NAMALWA (cell line): ENCODE measurements at places on chromosomes 1 and 21.

GRCh38 chr1:153520818-153521476 lies 14.8 kb downstream of the S100A6 start:
- DNase-seq = no peak

GRCh38 chr1:31432592-31433395 lies 19.8 kb downstream of the SERINC2 start:
- no peak for DNase-seq

GRCh38 chr1:232302376-232303221 lies 327.3 kb downstream of the SIPA1L2 start:
- no peak for DNase-seq

DNA sequence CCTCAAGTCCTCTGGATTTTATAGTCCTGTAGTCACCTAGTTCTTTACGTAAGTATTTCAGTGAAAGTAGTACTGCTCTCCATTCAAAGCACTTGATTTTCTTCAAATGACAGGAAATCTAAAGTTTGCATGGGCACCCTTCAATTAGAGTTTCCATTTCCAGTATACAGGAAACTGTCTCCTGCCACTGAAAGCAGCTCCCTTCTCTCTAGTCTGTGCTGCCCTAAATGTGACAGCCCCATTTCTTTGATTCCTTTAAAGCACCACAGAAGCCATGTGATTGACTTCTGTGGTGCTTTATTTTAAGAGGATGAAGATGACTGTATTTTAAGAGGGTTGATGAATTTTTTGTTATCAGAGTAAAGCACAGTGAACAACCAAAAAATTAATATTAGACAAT lies 226.1 kb downstream of the DNAH14 start:
- no peak for DNase-seq

DNA sequence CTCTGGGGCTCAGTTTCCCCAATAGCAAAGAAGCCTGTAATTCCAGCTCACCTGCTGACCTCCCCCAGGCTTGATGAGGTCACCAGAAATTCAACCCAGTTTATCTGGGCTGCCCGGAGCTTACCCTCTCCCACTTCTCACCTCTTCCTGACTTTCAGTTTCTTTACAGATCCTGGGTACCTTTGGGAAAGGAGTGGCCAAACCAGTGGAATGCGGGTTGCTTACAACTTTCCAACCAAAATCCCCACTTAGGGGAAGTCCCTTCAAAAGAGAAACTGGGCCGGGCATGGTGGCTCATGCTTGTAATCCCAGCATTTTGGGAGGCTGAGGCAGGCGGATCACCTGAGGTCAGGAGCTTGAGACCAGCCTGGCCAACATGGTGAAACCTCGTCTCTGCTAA lies 5.9 kb upstream of the MARCKSL1 start:
- DNase-seq = no peak

GRCh38 chr21:29091033-29091432 lies 17.6 kb upstream of the CCT8 start:
- DNase-seq = no peak

DNA sequence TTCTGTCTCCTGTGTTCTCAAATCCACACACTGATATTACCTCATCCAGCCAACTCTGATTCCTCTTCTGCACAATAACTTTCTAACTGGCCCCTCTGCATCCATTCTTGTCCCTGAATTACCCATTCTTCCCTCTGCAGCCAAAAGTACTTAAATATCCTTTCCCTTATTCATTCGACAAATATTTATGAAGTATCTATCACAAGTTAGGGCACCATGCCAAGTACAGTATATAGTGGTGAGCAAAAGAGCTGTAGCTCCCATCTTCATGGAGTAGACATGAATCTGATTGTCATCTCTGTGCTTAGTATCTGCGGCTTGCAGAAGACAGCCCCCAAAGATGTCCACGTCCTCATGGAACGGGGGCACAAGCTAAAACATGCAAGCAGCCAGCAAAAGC lies 316.8 kb downstream of the SETD4 start:
- DNase-seq = no peak

DNA sequence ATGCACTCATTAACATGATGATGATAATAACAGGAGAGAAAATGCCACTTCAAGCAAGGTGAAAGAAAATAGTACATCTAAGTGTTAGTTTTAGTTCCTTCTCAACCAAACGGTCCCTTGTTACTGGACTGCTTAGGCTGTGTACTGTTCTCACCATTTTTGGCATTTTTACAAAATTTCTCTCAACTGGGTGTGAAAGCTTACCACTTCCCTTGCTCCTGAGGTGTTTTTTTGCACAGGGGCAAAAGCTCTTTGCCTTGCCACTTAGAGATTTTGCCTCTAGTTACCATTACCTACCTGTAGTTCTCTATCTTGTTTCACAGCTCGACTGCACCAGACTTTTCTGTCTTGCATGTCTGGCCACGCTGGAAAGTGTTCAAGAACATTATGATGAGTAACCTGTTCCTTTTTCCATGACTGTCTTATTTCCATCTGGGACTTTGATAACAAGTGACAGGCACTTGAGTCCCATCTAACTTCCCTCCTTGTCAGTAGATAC lies 10.7 kb downstream of the NEK7 start:
- peak; percentile 36 for DNase-seq

- DNase-seq = no peak
Observed at GRCh38 chr1:30774550-30775432, 17.2 kb upstream of the LAPTM5 start.

GRCh38 chr1:201426479-201427310 lies 5.2 kb upstream of the TNNI1 start:
- no peak for DNase-seq

DNA sequence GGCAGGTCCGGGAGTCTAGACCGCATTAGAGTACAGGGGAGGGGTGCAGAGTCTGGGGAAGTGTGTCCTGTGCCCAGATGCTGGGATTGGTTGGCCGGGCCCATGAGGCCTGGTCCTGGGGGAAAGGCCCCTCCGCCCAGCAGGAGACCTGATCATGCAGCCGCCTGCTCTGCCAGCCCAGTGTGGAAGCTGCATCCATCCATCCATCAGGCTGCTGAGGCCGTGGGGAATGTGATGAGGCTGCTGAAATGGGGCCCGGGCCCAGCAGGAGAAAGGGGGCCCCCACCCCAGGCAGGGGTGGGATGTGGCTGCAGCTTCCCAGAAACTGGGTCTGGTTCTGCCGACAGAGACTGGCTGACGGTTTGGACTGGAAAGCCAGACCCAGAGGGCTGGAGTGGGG lies 37.2 kb downstream of the EPHA2 start:
- no peak for DNase-seq

DNA sequence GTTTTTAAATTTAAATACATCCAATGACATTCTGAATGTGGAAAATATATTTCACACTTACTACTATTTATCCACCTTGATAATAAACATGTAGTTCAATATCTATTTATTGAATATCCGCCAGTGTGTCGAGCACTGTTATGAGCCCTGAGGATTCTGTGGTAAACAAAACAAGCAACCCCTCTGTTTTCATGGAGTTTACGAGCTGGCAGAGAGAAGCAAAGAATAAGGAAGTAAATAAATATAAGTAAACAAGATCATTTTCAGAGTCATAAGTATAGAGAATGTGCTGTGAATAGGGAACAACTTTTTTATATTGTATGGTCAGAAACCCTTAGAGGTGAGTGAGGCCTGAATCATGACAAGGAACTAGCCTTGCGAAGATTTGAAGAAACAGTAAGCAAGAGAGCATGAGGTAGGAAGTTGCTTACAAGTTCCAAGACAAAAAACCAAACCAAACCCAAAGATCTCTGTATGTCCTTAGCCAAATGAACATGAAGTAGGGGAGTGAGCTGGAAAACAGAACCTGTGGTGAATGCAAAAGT lies 6.4 kb upstream of the SERBP1 start:
- DNase-seq = no peak

DNA sequence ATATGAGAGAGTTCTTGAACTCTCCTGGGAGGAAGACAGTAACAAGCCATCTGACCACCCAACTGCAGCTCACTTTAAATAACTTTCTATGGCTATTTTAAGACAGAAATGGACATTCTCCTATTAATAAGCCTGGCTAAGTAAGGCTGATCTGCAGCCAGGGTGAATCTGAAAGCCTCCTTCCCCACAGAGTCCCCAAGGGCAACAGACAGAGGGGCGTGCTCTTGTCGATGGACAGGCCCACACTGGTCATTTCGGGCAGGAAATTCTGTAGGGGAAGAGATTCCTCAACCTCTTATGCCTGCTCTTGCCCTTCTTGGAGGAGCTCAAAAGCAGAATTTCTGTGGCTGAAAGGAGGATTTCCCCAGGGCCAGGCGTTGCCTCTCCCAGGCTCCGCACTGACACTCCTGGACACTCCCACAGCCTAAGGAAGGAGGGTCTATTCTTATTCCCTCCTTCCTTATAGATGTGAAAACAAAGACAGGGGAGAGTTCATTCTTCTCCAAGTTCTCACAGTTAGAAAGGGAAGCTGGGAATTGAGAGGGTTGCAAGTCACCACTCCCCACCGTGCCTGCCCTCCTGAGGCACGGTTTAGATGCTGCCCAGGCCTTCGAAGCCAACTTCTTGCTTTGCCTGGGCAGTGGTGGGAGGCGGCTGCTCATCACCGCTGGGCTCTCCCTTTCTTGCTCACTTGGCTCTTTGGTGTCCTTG lies 17.9 kb upstream of the KANK4 start:
- DNase-seq = no peak

- peak; percentile 40 for DNase-seq
Observed at GRCh38 chr1:40848530-40849189, 13.5 kb downstream of the CITED4 start.

GRCh38 chr1:234083460-234083859 lies 179.0 kb downstream of the SLC35F3 start:
- no peak for DNase-seq

DNA sequence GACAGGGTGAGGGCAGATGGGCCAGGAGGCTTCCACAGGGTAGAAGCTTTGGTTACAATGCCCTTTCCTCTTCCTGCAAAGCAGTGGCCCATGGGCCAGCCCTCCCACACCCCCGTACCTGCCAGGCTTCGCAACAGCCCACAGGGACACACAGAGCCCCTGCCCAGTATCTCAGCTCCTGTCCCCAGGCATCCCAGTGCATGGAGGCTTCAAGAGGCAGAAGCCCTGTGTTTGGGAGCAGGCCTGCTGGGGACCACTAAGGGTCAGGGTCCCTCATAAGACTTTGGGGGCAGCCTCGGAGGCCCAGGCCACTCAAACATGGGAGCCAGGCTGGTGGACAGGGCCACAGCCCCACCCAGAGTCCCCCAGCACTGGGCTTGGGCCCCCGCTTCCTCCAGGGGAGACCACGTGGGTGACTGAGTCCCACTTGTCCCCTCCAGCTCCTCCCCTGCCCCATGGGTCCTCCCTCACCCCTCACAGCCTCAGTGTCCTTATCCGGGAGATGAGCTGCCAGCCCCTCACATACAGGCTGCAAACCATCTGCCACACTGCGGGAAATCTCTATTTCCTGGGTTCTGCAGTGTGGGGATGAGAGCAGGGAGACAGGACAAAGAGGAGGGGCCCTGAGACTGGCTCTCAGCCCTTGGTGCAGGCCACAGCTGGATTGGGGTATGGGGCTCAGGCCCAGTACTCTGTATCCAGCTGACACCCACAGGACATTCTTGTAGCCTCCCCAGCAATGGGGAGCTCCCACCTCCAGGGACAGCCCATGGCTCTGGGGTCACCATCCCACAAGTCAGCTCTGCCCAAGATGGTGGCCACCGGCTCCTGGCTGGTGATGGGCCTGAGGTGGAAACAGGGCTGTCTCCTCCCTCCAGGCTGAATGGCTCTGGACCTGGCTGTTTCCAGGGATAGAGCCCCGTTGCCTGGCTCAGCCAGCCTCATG lies 50.7 kb downstream of the WNT9A start:
- no peak for DNase-seq

GRCh38 chr1:39732730-39733129 lies 6.0 kb upstream of the PPIE start:
- no peak for DNase-seq

- no peak for DNase-seq
Observed at GRCh38 chr1:205595861-205596260, 36.0 kb downstream of the ELK4 start.
